AG04450 (cell line): ENCODE measurements at places on chromosomes 1 and 21. TPM values are rescaled to one million over a fixed set of nuclear protein-coding genes. Genes with fewer than 3 reads are reported as not detected.

Gene CCDC28B
- polyA plus RNA-seq, result 17.6 and 20.8 TPM in 2 replicates

Gene SELL
- polyA plus RNA-seq, result 0.05 TPM in 1 of 2 replicates, not detected in the other

Gene OR10R2
- polyA plus RNA-seq, result not detected in 2 replicates

Gene MAP10
- polyA plus RNA-seq, result 1.6 and 2.4 TPM in 2 replicates

Gene C1orf87
- polyA plus RNA-seq, result not detected in 2 replicates

Gene OR2AK2
- not detected in 2 replicates for polyA plus RNA-seq

Gene IKBKE
- 20.8 and 27.6 TPM in 2 replicates for polyA plus RNA-seq

Gene IGFN1
- polyA plus RNA-seq, result 0.01 TPM in 1 of 2 replicates, not detected in the other

Gene SPRR2A
- polyA plus RNA-seq, result not detected in 2 replicates

Gene CLCNKB
- 0.17 and 0.21 TPM in 2 replicates for polyA plus RNA-seq

Gene BTBD19
- polyA plus RNA-seq, result 6.9 and 7.3 TPM in 2 replicates

Gene BRINP3
- polyA plus RNA-seq, result 0.09 and 0.14 TPM in 2 replicates

Gene LEFTY2
- polyA plus RNA-seq, result not detected in 2 replicates

Gene CRP
- not detected in 2 replicates for polyA plus RNA-seq

Gene OLFML3
- 90.3 and 105 TPM in 2 replicates for polyA plus RNA-seq

Gene AADACL3
- not detected in 2 replicates for polyA plus RNA-seq

Gene DTL
- polyA plus RNA-seq, result 4.0 and 6.0 TPM in 2 replicates

Gene CELSR2
- 1.1 and 1.8 TPM in 2 replicates for polyA plus RNA-seq

Gene SYT2
- 0.01 and 0.04 TPM in 2 replicates for polyA plus RNA-seq

Gene IL24
- polyA plus RNA-seq, result 0.60 and 0.73 TPM in 2 replicates

Gene BRDT
- polyA plus RNA-seq, result not detected in 2 replicates

Gene ATP1A2
- polyA plus RNA-seq, result 6.2 and 6.5 TPM in 2 replicates

Gene NOC2L
- polyA plus RNA-seq, result 36.1 and 41.7 TPM in 2 replicates

Gene KLF17
- polyA plus RNA-seq, result 0.14 and 0.21 TPM in 2 replicates

Gene S100A8
- not detected in 2 replicates for polyA plus RNA-seq

Gene C1orf141
- not detected in 2 replicates for polyA plus RNA-seq

Gene OR2T6
- not detected in 2 replicates for polyA plus RNA-seq

Gene GGPS1
- polyA plus RNA-seq, result 37.4 and 45.2 TPM in 2 replicates

Gene COL8A2
- 1.5 and 1.6 TPM in 2 replicates for polyA plus RNA-seq

Gene KIF2C
- 11.8 and 14.3 TPM in 2 replicates for polyA plus RNA-seq

Gene AMY2B
- polyA plus RNA-seq, result 0.91 and 1.1 TPM in 2 replicates

Gene SPRR2G
- not detected in 2 replicates for polyA plus RNA-seq

Gene CASP9
- 10.4 and 10.8 TPM in 2 replicates for polyA plus RNA-seq

Gene OR2G6
- polyA plus RNA-seq, result not detected in 2 replicates

Gene TNFSF4
- 28.5 and 29.3 TPM in 2 replicates for polyA plus RNA-seq

Gene AUNIP
- polyA plus RNA-seq, result 0.97 and 1.1 TPM in 2 replicates
